ENCODE measurements at places on chromosomes 6 and 20.

DNA sequence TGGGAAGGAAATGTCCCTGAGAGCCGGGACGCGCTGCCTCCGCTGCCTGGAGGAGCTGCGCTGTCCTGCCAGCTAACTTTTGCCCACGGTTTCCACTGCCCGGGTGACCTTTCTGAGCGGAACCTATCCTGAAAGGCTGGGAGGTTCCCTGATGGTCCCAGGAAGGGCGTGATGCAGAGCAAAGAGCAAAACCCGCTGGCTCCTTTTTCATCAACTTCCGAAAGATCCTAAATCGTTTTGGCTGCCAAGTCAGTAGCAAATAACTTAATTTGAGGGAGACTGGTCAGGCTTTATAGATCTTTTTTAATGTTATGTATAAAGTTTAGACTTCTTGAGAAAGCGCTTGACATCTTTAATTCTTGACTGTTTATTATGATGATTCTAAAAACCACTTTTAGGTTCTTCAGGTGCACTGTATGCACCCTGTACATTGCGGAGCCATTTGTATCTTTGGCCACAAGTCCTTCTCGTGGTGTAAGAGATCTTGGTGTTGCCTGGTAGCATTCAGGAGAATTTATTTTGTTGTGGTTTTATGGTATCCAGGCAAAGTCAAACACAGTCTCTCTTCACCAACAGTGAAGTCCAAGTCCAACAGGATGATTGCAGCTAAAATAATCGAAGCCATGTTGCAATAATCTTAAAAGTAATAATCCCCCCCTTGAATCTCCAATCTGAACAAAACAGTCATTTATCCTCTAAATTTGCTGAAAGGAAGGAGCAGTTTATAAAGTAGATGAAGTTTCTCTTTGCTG is at the start of gene SYNE1:
SYNE1 (minus strand) TSS at position 67 of the 752 bp plus-strand sequence. CDS start 9,031 bp downstream, outside the sequence.
- DNase-seq: peak; percentile 22

GRCh38 chr6:108799354-108799717 is 48.9 kb upstream of the ARMC2 start:
- DNase-seq: no peak

- no peak for DNase-seq
Observed at GRCh38 chr6:33124525-33124901, 48.7 kb downstream of the HLA-DPB1 start.

DNA sequence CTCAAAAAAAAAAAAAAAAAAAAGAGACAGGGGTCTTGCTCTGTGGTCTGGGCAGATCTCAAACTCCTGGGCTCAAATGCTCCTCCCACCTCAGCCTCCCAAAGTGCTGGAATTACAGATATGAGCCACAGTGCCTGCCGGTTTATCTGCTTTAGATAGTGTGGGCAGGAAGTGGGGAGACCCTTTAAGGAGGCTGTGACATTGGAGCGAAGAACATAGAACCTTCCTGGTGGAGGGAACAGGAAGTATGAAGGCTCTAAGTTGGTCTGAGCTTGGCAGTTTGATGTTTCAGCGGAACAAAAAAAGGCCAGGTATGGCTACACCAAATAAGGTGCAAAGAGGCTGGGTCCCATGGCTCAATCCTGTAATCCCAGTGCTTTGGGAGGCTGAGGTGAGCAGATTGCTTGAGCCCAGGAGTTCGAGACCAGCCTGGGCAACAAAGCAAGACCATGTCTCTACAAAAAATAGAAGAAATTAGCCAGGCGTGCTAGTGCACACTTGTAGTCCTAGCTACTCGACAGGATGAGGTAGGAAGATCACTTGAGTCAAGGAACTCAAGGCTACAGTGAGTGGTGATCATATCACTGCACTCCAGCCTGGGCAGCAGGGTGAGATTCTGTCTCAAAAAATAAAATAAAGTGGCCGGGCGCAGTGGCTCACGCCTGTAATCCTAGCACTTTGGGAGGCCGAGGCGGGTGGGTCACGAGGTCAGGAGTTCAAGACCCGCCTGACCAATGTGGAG is 8.7 kb upstream of the ZMYND8 start:
- no peak for DNase-seq

DNA sequence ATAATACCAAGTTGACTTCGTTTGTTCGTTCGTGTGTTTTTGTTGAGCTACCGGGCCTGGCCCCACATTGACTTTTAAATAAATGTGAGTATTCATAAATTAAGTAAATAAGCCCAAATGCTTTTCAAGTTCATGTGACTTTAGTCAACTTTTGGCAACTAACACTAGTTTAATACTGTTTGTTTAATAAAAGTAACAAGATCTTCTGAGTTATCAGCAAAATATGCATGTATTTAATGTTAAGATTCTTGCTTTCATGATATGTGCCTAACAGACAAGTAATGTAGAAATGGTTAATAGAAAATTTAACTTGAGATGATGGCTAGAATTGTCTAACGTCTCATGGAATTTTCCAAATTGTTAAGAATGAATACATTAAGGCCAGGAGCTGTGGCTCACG is 38.7 kb upstream of the ECI2 start:
- no peak for DNase-seq

DNA sequence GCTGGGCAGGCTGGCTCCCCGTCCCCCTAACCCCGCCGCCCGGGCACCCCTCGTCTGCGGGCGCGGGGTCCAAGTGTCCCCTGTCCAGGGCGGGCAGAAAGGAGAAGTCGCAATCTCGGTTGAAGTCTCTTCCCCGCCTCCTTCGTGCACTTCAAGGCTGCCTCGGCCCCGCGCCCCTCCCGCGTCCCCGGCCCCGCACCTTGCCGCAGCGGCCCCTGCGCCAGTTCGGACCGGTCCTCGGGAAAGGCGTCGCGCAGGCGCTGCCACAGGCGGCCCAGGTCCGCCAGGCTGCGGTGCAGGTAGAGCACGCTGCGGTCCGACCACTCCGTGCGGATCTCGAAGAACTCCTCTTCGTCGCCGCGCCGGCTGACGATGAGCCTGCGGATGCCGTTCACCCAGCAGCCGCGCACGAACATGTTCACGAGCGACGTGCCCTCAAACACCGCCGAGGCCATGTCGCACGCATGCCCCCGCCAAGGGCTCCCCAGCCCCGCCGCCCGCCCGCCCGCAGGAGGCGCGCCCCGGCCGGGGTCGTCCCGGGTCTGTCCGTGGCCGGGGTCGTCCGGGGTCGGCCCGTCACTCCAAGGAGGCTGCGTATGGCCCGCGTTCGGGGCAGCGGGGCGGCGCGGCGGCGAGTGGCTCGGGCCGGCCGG is at the start of gene PXDC1:
PXDC1 (minus strand) TSS at position 637 of the 653 bp plus-strand sequence; CDS start at position 455, 182 bp downstream.
- DNase-seq: peak; percentile 48

GRCh38 chr6:49528571-49528970 is 21.9 kb upstream of the C6orf141 start:
- no peak for DNase-seq

DNA sequence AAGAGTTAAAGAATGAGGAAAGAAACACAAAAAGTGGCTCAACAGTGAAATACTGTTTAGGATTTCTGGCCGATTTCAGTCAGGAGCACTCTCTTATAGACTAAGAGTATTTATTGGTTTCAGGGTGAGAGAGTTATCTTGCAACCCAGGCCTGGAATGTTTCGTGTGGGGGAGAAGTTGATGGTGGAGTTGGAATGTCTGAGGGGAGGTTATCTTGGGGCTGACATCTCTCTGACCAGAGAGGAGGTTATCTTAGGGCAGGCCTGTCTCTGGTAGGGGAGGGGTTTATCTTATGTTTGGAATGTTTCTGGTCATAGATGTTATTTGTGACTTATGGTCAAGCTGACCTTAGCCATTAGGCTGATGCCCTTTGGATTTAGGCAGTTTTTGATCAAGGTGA is 80.3 kb downstream of the HTR1B start:
- no peak for DNase-seq

DNA sequence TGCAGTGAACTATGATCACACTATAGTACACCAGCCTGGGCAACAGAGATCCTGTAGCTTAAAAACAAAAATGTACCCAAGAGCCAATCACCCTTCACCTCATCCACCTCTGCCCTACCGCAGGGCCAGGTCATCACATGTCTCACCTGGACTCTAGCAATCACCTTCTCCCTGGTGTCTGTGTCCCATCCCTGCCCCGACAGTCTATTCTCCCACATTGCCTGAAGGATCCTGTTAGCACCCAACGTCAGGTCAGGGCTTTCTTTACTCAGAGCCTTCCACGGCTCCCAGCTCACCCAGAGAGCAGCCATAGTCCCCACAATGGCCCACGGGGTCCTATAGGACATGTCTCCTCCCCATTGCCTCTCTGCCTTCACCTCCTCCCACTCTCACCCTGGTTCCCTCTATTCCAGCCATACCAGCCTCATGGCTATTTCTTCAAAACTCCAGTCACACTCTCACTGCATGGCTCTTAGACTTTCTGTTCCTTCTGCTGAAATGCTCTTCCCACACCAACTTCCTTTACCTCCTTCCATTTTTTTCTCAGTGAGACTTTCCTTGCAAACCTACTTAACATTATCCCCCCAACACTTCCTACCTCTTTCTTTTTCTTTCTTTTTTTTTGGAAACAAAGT is 22.5 kb upstream of the ARFGEF2 start:
- no peak for DNase-seq

GRCh38 chr20:9629831-9630230 is 115.4 kb downstream of the LAMP5 start:
- no peak for DNase-seq

DNA sequence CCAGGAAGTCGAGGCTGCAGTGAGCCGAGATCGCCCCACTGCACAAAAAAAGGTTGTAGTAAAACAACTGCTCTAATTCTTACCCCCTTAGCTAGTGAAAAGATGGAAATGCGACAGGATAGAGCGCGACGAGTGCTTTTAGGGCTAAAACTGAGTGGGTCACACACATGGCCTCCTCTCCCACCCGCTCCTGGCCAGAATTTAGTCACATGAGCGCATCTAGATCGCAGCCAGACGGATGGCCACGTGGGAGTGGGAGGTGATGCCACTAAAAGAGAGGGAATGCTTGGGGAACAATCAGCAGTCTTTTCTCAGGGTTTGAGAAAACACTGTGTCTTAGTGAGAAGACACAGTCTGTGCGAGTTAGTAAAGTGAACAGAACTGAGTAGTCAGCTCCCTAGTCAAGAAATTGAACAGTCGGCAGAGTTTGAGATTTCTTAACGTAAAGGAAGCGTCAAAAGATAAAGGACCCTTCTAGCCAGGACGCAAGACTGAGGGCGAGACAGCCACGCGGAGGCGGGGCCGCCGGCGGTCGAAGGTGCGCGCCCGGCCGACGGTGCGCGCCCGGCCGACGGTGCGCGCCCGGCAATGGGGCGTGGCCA is 664 bp upstream of the ACTR5 start:
- DNase-seq: no peak

DNA sequence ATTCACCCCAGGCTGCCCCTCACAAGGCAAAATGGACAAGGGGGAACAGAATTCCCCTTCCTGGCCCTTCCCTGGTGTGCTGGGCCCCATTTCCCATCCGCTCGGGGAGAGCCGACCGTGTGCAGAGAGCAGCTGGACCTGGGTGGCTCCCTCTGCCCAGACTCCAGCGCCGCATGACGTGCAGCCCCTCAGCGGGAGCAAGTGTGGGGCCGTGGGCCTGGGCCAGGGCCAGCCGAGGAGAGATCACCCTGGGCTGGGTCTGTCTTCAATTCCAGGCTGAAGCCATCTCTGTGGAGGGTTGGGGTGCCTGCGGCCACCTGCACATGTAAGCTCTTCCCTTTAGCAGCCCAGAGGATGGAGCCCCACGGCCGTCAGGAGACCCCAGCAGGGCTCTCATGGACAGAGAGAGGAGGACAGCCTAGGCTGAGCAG is 241.8 kb downstream of the TTLL2 start:
- DNase-seq: no peak

- peak; percentile 88 for DNase-seq
Observed at GRCh38 chr6:1403851-1404712, 14.7 kb downstream of the FOXF2 start.

- DNase-seq: no peak
Observed at GRCh38 chr6:51996296-51996947, 91.0 kb downstream of the PKHD1 start.

GRCh38 chr20:53581444-53582250 is 12.0 kb downstream of the ZNF217 start:
- DNase-seq: no peak

GRCh38 chr20:51220293-51220706 is 197.4 kb upstream of the KCNG1 start:
- DNase-seq: peak; percentile 46

DNA sequence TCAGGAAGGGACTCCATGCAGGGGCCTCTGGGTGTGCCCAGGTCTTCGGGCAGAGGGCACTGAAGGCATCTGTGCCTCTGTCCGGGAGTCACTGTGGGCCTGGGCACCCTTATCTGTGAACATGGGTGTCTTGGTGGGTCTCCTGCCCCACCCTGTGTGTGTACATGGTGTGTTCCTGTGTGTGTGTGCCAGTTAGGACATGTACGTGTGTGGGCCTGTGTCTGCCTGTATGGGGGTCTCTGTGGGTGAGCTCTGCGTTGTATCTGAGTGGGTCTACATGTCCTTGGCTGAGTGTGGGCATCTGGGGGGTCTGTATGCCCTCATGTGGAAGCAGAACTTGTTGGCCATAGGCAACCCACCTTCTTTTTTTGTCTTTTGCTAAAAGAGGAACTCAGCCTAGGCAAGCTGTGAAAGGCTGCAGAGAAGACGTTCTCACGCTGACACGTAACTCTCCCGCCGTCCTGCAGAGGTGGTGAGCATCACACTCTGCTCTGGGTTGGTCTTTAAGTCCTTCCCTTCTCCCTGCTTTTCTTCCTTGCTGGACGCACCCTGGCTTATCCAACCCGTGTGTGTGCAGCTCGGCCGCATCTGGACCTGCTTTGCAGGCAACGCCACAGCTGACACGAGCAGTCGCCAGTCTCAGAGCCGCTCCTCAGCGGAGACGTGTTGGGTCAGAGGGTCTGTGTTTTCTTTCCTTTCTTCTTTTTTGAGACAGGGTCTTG is 532 bp upstream of the NPBWR2 start:
- no peak for DNase-seq

DNA sequence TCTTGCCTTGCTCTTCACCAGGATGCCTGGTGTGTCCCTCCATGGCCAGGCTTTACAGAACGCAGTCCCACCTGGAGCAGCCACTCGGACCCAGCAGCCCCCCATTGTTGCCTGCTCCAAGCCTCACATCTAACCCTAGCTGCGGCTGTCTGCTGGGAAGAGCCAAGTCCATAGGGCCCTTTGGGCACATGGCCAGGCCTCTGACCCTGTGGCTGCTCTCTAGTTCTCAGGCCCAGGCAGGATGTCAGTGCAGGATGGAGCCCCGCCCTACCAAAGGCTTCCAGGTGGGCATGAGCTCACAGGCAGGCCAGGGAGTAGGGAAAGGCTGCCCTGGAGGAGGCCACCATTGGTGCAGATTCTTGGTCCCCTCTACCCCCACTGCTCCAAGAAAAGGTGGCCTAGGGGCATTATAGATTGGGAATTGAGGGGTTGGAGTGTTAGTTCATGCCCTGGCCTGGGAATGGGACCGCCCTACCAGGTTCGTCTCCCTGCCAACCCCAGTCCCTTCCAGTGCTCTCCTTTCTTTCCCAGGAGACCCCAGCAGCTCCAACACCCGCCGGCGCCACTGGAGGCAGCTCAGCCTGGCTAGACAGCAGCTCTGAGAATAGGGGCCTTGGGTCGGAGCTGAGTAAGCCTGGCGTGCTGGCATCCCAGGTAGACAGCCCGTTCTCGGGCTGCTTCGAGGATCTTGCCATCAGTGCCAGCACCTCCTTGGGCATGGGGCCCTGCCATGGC is 18.7 kb downstream of the MAVS start:
- no peak for DNase-seq

DNA sequence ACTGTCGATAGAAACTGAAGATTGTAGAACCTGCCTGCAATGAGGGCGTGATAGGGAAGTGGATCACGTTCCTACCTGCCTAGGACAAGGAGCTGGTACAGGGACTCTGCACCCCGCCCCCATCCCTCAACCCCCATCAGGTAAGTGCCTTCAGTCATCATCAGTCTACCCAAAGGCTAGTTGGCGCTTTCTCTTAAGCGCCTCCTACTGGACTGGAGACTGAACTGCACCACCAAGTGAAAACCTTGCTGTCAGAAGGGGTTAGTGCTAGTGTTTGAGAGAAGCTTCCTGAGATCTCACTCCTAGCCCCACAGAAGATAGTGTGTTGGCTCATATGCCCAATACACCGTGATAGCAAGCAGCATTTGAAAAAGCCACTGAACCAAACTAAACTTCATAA is 706.5 kb upstream of the MAN1A1 start:
- DNase-seq: no peak

Data from ELR (cell line).